ENCODE measurements at places on chromosomes 4 and X.

DNA sequence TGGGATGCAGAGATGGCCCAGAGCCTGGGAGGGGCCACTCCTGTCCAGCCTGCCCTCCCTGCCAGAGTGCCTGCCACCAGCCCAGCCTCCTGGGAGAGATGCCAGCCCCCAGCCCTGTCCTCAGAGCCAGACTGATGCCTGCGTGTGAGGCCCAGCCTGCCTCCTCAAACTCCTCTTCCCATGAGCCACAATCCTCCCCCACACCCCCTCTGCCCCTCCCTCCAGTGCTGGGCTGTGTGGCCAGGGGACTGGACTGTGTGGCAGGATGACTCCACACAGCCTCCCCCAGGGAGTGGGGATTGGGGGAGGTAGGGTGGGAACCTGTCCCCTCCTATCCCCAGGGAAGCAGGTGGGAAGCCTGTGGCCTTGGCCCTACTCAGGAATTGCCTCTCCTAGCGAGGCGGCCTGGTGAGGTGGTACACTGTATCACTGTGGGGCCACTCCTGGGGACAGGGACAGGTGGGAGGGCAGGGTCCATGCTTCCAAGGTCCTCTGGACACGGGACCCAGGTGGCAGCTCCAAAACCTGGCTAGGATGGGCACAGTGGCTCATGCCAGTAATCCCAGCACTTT is 4.3 kb upstream of the SH3BP2 start:
- DNase-seq, result no peak

- DNase-seq, result no peak
Observed at GRCh38 chrX:119784747-119785446, 6.5 kb downstream of the RPL39 start.

DNA sequence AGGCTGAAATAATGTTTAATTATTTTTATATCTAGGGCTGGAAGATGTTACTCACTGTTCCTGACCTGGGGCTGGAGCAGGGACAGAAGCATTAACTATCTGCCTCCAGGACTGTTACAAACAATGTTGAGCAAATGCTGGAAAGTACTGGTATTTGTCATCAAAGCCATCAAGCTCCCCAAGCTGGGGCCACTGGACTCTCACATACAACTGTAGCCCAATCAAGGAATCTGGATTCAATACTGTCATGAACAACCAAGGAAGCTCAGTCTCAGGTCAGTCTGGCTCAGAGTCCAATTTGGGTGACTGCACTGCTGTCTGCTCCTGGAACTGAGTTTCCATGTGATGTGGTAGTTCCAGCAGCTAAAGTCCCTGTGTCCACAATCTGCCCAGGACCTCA is 50.4 kb downstream of the APOO start:
- no peak for DNase-seq

DNA sequence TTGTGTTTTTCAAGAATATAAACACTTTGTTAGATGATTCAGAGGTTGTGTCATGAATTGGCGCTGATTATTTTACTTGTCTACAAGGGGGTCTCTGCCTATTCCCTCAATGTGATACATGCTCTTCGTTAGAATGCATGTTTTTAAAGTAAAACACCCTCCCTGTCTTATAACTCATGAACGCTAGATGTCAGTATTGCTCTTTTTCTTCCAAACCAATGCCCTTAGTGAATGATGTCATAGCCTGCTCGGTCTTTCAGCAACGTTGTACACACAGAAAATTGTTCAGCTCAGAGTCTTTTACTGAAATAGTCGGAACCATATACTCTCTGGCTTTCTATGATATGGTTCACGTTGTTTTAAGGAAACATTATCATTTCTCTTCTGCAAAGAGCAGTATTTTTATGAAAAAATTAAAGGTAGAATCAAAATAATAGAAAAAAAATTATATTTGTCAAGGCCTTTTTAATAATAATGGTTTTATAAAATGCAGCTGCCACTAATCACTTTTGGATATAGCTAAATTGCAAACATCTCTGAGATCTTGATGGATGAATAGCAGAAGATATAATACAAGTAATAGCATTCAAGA is 292.9 kb downstream of the TLL1 start:
- no peak for DNase-seq

DNA sequence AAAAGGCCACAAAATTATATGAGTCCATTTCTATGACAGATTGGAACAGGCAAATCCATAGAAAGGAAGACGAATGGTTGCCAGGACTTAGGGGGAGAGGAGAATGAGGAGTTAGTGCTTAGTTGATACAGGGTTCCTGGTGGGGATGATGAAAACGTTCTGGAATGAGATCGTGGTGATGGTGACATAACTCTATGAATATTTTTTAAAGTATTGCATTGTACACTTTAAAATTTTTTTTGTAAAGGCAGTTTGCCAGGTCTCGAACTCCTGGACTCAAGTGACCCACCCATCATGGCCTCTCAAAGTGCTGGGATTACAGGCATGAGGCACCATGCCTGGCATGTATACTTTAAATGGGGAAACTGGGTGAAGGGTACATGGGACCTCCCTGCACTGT is 9.9 kb upstream of the CCNQ start:
- DNase-seq, result no peak

- no peak for DNase-seq
Observed at GRCh38 chrX:18666614-18667013, 5.3 kb downstream of the RS1 start.

Data from stimulated activated CD4-positive, alpha-beta T cell treated with anti-CD3 and anti-CD28 coated beads, Interleukin-4, amount 100 ng/mL, for 4 hours (primary cell).